ENCODE measurements at places on chromosomes 4 and X.

GRCh38 chr4:181204109-181204508 is 1039.1 kb upstream of the TENM3 start:
- no peak for DNase-seq

DNA sequence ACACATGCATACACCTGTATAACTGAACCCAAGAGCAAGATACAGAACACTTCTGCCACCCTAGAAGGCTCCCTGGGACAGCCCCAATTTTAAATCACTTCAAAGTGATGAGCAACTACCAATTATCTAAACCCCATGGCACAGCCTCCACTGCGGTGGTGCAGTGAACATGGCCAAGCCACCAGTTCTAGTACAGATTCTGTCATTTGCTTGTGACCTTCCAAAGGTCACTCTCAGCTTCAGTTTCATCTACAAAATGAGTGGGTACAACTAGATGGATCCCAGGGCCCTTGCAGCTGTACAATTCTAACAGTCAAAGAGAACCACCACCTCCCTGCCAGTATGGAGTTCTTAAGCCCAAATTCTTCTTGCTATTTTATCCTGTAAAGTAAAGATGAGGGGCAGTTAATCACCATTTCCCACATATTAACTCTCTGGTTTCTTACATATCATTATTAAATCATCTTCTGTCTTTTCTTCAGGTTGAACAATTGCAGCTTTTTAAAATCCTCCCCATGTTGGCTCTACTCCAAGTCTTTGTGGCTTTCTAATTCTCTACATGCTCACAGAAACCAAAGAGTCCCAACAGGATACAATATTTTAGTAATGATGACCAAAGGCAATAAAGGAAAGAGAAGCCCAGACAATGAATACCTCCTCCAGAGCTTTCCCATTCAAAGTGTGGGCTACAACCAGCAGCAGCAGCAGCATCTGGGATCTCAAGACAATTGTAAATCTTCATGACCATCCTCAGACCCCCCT is 39.0 kb upstream of the GPM6B start:
- DNase-seq = no peak

GRCh38 chr4:158131027-158131426 is 41.8 kb downstream of the GASK1B start:
- no peak for DNase-seq

DNA sequence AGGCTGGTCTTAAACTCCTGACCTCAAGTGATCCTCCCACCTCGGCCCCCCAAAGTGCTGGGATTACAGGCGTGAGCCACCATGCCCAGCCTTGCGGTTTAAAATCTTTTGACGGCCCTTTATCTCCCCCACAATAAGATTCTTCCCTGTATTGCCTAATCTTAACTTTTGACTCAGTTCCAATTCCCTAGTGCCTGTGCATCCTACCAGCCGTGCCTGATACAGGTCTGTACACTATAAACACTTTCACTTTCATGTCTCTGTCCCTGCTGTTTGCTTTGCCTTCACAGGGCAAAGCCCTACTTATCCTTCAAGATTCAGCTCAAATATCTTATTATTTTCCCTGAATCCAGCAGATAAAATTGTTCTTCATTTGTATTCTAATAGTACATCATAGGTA is 74.6 kb downstream of the WDR44 start:
- DNase-seq = peak; percentile 0

GRCh38 chr4:54625391-54625790 is 32.4 kb upstream of the KIT start:
- DNase-seq = no peak

GRCh38 chr4:152081024-152081423 is 320.2 kb upstream of the GATB start:
- no peak for DNase-seq

- no peak for DNase-seq
Measured at GRCh38 chrX:55767100-55767499, 49.6 kb downstream of the RRAGB start.

DNA sequence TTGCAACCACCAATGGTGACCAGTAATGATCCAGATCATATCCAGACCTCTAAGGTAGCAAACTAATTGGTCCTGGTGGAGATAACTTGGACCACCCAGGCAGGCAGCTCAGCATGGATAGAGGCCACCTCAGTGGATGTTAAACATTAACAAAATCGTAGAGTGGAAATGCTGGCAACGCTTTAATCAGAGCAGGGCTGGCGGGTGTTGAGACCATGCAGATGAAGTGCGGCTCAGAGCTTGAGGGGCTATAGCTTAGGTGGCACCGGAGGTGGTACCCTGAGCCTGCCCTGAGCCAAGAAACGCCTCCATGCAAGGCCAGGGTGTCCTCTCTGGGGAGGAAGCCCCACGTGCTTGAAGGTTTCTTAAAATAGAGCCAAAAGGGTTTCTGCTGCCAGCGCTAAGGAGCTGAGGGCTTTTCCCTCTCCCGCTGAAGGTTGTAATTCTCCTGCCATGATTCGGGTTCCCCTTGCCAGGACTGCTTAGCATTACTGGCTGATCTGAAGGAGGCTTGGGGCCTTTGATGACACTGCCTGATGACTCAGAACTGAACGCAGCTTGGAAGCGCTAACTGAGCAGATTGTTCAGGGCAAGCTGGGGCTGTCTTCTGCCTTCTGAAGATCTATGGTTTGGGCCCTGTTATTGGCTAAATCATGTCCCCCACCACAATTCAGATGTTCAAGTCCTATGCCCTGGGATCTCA is 177.8 kb upstream of the ATP6AP2 start:
- DNase-seq = no peak

DNA sequence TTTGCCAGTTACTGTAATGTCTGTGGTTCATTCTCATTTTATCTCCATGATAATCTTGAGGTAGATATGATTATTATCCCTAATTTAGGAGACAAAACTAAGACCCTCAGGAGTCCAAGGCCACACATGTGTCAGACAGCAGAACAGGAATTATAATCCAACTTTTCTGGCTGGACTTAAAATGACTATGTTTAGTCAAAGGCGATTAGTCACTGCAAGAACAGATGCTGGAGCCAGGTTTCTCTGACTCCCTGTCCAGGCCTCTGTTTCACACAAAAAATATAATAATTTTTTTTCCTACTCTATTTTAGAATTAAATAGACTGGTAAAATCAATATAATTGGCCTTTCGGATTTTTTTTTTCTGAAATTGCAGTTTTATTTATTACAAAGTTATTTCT is 56.7 kb upstream of the TMEM131L start:
- no peak for DNase-seq

DNA sequence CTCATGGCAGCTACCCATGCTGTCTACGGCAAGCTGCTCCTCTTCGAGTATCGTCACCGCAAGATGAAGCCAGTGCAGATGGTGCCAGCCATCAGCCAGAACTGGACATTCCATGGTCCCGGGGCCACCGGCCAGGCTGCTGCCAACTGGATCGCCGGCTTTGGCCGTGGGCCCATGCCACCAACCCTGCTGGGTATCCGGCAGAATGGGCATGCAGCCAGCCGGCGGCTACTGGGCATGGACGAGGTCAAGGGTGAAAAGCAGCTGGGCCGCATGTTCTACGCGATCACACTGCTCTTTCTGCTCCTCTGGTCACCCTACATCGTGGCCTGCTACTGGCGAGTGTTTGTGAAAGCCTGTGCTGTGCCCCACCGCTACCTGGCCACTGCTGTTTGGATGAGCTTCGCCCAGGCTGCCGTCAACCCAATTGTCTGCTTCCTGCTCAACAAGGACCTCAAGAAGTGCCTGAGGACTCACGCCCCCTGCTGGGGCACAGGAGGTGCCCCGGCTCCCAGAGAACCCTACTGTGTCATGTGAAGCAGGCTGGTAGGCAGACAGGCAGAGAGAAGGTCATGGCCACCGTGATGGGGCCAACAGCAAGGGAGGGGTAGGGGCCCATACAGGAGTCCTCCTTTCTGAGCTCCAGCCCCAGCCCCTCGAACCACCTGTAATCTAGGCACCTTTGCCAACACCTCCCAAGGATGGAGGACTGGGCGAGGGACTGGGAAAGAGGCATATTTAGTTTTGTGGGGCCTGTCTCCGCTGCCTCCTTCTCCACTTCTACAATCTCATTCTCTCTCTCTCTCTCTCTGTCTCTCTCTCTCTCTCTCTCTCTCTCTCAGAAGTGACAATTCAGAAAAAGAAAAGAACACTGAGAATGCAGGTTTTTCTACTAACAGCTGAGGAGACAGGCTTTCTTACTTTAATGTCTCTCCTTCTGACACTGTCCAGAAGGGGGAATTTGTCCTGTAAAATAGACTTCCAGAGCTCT is 4.7 kb upstream of the TSPYL2 start:
- DNase-seq = peak; percentile 28

- DNase-seq = no peak
Measured at GRCh38 chrX:112832481-112833095, 8.0 kb downstream of the AMOT start.

DNA sequence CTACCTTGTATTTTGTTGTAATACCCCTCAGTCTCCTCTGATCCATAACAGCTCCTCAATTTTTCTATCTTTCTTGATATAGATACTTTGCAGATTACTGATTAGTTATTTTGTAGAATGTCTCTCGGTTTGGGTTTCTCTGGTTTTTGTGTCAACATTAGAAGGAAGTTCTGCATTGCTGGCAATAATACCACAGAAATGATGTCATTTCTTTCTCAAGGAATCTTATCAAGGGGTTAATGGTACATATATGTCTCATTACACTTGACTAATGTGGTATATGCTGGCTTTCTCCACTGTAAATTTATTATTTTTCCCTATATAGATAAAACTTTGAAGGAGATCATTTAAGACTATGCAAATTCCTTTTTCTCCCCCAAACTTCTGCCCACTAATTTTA is 183.6 kb upstream of the DKK2 start:
- no peak for DNase-seq

DNA sequence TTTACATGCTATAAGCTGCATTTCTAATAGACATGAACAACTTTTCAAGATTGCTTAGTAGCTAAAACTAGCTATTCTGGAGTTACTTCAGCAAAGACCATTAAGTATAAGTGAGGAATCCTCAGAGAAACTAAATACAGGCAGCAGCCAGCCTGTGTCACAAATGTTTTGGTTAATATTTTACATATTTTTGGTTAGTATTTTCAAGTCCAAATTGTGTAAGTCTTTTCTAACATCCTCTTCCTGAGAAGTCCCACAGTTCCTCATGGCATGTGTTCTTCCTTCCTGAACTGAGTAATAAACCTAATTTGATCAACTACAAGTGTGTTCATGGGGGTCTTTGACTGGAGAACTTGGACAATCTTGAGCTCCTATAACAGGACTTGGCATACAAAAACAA is 42.4 kb upstream of the MCF2 start:
- no peak for DNase-seq

DNA sequence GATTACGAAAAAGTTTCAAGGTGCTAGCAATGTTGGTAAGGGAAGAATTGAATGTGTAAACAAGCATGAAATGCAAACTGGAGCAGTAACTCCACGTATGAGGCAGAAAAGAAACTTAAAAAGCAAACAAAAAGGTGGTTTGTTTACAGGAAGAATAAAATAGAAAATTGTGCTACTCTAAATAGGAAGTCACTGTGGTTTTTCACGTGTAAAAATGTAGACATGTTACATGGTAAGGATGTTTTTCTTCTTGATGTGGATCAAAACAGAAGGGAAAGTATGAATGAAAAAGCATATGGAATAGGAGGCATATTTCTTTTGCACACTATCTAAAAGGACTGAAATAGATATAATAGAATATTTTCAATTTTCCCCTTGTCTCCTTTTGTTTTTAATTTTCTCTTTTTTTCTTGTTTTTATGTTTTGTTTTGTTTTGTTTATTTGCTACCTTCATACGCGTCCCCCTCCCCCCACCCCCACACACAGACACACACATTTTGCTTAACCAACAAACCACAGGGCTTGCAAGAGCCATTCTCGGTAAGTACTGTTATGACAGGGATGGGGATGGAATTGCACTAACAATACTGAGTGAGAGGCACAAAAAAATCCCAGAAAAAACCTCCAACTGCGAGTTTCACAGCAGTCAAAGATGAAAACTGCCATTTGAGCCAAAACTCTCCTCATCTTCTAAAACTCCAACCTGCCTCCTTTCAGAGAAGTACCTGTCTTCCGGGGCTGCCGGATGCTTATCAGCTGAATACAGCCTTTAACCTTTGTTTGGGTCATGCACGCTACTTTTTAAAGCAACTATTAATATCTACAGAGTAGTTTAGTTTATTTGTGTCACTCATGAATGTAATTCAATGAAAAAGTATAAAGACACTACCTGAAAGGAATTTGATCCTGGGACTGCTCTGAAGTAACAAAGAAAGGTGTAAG is 135.8 kb downstream of the IL15 start:
- no peak for DNase-seq

DNA sequence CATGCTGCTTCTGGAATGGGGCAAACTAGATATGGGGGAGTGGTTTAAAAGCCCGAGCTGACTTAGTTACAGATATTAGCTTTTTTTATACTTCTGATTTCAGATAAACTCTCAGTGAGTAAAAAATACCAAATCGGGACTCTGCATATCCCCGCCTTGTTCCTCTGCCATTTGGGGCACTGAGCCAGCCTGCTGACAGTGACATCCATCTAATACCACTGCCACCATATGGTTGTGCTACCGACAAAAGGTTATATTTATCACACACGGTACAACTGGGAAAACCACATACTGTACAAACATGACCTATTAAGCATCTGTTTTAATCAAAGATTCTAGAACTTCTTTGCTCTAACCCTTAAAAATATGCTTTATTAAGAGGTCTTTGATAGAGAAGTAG is 78.7 kb downstream of the GALNT7 start:
- DNase-seq = no peak

GRCh38 chr4:89640620-89641366 is 196.2 kb downstream of the SNCA start:
- DNase-seq = no peak

DNA sequence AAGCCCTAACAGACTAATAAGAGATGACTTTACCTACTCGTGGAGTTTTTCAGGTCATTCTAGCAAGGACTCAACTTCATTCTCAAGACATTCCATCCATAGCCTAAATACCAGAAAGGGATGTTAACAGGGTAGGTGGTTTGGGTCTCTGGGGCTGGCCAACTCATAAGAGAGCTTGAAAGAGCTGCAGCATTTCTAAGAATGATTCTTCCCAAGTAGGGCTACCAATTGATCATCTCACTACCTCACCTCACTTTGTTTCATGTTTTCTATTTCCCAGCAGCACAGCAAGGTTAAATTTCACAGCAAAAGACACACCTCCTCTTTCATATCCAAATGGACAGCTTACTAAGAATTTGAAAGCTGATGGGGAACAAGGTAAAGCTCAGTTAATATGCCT is 614.8 kb upstream of the DIPK2B start:
- DNase-seq = no peak

- DNase-seq = no peak
Measured at GRCh38 chrX:147897117-147897516, 14.6 kb upstream of the FMR1 start.

Data from CD4-positive, alpha-beta T cell treated with Interleukin-10 for 1 hour (primary cell).